ENCODE measurements at places on chromosomes 6 and 20. TPM values are rescaled to one million over a fixed set of nuclear protein-coding genes. Genes with fewer than 3 reads are reported as not detected.

Gene ENPP4
- 13.6 TPM for total RNA-seq

- no peaks in the 10 kb centered on the region for H3K4me1 ChIP-seq
- no peaks in the 10 kb centered on the region for H3K36me3 ChIP-seq
- DNase-seq: no peak
- no peak overlapping the region for H3K27ac ChIP-seq
- no peak overlapping the region for H3K4me3 ChIP-seq
Measured at GRCh38 chr6:42511803-42512422, 51.9 kb upstream of the UBR2 start.

DNA sequence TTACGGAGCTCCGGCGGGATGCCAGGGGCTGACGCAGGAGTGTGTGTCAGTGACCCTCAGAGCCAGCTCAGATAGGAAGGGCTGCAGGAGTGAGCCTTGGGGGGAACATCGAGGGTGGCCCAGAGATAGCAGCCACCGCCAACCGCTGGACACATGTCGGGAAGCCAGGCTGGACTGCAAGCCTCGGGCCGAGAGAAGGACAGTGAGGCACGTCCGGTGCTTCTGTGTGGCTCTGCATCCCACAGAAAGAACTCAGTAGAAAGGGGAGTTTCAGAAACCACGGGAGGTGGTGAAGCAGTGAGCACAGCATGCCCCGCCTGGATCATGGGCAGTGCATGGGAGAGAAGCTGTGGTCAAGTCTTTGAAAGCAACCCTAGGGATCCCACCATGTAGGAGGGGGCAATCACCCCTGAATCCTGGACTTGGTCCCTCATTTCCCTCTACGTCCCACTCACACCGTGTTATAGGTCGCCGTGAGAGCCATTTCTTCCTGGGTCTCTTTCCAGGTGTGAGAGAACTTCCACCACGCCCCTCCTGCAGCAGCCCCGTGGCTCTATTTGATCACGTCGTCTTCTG lies 383.7 kb upstream of the CDH4 start:
- no peaks in the 10 kb centered on the region for H3K4me1 ChIP-seq
- H3K27ac ChIP-seq: no peak overlapping the region
- H3K36me3 ChIP-seq: no peaks in the 10 kb centered on the region
- DNase-seq: no peak

Gene SEMG1
- 0.24 TPM for total RNA-seq

Gene B3GALT4
- total RNA-seq: 9.0 TPM

DNA sequence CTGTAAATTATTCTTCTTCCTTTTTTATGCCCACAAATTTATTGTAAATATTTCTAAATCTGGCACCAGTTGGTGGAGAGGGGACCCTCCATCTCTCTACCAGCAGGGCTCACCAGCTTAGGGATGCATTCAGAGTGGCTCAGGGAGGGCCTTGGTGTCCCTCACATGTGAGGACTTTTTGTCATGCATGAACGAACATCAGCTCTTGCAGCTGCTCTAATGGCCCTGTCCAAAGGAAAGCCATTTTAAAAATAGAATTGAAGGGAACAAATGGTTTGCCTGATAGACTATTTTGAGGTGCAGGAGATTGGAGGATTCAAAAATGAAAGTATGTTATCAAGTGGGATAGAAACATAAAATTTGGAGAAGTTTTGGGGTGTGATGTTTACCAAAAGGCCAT lies 37.5 kb upstream of the KLHL31 start:
- H3K27me3 ChIP-seq: no peaks in the 10 kb centered on the region
- no peaks in the 10 kb centered on the region for H3K4me1 ChIP-seq
- H3K27ac ChIP-seq: no peak overlapping the region
- DNase-seq: no peak
- no peaks in the 10 kb centered on the region for H3K36me3 ChIP-seq

DNA sequence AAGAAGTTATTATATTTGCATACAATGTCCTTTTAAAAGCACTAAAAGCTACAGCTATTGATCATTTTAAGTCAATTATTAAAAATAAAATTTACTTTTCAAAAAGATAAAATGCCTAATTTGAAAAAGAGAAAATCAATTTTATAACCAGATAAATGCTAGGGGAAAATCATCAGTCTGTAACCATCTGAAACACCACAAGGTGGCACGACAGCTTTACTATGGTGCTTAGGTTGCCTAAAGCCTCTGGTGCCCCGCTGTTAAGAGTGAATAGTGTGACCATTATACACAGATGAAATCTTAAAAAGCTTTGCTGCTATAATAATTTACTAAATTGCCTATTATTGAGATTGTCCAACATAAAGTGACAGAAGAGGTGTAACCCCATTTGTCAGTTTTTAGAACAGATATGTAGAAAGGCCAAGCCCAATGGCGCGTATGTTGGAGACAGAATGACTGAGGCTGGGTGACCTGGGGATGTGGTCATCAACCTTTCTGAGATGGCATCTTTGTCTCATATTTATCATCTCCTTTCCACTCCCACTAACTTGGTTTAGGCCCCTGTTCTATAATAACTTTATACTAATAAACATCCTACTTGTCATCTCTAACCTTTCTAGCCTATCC lies 100.8 kb downstream of the MOXD1 start:
- H3K4me3 ChIP-seq: no peak overlapping the region
- no peaks in the 10 kb centered on the region for H3K36me3 ChIP-seq
- DNase-seq: no peak
- H3K4me1 ChIP-seq: no peaks in the 10 kb centered on the region
- H3K27me3 ChIP-seq: no peaks in the 10 kb centered on the region

DNA sequence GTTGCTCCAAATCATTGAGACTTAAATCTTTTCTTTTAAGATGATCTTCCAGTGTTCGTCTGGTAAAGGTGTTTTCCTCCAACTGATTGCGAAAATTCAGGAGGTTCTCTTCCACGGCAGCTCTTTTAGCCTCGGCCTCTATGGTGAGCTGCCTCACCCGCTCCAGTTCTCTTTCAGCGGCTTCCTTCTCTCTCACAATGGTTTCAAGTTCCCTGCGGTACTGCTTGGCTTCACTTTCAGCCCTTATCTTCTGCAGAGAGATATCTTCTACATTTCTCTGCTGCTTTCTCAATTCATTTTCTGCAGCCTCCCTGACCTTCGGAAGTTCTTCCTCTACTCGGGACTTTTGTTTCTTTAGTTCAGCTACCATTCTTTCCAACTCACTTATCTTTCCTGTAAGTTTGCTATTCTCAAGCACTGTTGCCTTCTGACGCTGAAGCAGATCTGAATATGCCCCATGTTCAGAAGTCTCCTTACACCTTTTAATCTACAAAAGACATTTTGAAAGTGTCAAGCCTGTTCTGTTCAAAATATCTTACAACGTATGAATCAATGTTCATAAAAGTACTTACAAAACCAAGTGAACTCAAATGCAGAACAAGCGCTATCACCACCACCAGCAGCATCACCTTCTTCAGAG lies 22.3 kb downstream of the DST start:
- H3K27ac ChIP-seq: no peak overlapping the region

GRCh38 chr20:19073584-19074218 lies 138.7 kb upstream of the SLC24A3 start:
- no peak overlapping the region for H3K4me3 ChIP-seq
- DNase-seq: no peak
- no peak overlapping the region for H3K27ac ChIP-seq

Measured in thymus (tissue), 14 donors.